ENCODE measurements at places on chromosomes 2 and 18. TPM values are rescaled to one million over a fixed set of nuclear protein-coding genes. Genes with fewer than 3 reads are reported as not detected.

The FANCL gene
- 35.6 TPM for total RNA-seq

GRCh38 chr2:128632501-128632800 is 313.8 kb upstream of the HS6ST1 start:
- peak; percentile 37 for DNase-seq

DNA sequence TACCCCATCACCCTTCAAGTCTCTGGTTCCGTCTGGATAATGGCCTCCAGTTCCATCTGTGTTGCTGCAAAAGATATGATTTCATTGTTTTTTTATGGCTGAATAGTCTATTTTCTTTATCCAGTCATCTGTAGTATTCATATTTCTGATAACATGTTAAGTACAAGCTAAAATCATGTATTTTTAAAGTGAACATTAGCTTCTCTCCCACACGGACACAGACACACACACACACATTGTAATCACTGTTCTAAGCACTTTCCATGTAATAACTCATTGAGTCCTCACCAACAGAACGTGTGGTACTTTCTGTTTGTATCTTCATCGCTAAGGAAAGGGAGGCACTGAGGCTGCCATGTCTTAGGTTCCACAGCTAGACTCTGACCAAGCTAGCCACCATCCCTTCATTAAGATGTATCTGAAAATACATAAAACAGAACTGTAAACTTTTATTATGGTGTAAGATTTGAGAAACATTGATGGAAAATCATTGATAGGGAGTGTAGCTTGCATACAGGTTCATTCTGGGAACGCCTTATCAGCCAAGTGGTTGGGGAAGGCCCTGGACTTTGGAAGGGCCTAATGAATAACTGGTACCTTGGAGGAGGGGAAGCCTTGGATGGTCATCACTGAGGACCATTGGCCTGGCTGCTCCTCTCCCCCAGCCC is 8.1 kb downstream of the NCK2 start:
- no peak for DNase-seq

GRCh38 chr2:55361465-55362189 is 58.0 kb downstream of the CCDC88A start:
- no peak for DNase-seq

GRCh38 chr2:54709336-54709809 is 14.1 kb upstream of the EML6 start:
- peak; percentile 69 for DNase-seq

DNA sequence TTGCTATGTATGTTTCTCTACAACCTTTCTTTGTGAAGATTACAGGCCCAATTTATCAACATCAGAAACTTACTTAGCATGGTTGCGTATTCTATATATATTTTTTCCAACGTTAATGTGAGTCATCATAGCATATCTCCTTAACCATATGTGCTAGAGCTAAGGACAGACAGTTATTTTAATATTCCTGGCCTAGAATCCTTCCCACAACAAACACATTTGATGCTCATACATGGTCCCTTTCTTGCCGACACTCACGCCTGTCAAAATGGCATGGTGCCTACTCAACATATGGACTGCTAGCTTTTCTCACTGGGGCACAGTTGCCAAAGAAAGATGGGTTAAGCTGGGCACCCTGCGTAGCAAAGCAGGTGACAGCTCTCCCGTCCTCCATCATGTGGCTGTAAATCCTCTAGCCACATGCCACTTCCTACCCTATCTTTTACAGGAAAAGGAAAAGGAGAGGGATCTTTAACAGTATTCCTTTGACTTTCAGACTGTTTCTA is 75.2 kb upstream of the GALNT5 start:
- DNase-seq: no peak

The ANKRD30B gene
- total RNA-seq: not detected

The OSBPL1A gene
- total RNA-seq: 40.4 TPM

- no peak for DNase-seq
Measured at GRCh38 chr2:83971547-83971946, 487.5 kb downstream of the SUCLG1 start.

DNA sequence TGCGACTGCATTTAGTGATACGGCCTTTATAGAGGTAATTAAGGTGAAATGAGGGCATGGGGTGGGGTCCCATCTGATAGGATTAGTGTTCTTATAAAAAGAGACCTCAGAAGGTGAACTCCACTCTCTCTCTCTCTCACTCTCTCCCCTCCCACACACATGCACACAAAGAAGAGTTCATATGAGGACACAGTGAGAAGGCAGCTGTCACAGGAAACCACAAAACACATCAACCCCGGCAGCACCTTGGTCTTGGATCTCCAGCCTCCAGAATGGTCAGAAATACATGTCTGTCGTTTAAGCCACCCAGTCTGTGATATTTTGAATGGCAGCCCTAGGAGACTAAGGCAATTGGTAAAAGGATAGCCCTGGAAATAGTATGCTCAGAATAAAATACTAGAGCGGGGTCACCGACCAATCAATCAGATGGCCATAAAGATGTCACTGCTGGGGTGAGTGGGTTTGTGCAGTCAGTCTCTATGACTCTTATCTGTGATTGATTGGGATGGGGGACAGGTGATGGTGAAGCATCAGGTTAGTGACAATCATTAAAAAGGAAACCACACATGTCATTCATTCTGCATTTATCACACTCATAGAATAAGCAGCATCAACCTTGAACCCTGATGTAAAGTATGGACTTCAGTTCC is 118.9 kb upstream of the POU3F3 start:
- DNase-seq: no peak

All from ureter (tissue), 1 donor.